Cerebellar nuclear complex (tissue), 1 donor: ENCODE measurements at places on chromosomes 16 and 17.

DNA sequence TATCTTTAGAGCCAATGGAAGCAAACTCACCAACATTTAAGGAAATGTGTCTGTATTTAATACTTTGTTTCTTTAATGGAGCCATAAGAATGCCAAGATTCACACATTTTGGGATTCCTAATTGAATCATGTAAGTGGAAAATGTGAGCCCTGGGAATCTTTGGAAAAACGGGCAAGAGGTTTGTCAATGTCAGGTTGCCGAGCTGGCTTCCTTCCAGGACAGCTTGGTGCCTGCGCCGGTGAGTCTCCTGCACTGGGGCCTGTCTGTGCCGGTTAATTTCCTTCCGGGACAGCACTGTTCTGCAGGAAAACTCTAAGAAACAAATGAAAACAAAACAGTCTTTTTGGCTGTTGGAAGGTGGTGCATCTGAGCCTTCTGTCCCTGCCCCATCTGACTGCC, 210.6 kb downstream of the HAPSTR1 start:
- DNase-seq, result no peak

DNA sequence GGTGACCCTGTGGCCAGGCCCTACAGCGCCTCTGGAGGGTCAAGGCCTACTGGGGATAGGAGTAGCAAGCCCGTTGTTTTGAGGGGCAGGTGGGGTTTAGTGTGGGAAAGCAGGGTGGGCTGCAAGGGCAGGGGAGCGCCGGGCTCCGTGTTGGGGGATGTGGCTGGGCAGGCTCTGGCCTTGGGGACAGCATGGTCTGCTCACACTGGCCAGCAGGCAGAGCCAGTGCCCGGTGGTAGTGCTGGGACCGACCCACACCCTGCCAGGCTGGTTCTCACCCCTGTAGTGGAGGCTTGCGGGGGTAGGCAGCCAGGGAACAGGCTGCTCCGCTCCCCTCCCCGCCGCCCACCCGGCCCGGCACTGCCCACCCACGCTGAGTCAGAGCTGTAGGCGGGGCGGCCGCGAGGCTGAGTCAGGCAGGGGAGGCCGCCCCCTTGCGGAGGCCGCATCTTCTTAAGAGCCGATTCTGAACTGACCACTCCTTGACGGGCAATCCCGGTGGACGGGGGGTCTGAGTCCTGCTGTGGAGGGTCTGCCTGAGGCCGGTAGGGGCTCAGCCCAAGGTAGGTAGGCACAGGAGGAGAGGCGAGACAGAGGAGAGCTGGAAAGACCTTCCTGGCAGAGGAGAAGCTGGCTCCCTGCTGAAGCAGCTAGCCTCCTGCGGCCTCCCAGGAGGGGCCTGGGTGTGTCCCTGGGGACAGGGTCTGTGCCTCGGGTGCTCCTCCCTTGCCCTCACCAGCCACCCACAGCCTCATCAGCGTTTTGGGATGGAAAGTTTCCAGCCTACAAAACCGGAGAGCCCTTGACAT, 62.4 kb downstream of the BAIAP2 start:
- DNase-seq, result no peak

- no peak for DNase-seq
Measured at GRCh38 chr16:84049403-84050060, 6.9 kb upstream of the SLC38A8 start.

DNA sequence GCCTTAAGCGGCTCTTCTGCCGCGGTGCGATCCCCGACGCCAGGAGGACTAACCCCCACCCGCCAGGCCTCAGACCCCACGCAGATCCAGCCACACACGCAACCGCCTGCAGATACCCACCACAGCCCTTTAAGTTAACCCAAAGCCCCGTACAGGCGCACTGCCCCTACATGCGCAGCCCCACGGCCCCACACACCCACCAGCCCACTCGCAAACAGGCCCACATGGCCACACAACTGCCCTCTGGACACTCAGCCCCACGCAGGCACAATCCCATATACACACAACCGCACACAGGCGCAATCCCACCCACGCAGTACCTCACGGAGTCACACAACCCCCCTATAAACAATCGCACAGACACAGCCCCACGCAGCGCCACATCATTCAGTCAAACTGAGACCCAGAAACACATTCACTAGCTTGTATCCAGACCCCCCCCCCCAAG, 41.7 kb downstream of the RAI1 start:
- no peak for DNase-seq

- DNase-seq, result no peak
Measured at GRCh38 chr17:17808706-17809432, 27.9 kb downstream of the SREBF1 start.

DNA sequence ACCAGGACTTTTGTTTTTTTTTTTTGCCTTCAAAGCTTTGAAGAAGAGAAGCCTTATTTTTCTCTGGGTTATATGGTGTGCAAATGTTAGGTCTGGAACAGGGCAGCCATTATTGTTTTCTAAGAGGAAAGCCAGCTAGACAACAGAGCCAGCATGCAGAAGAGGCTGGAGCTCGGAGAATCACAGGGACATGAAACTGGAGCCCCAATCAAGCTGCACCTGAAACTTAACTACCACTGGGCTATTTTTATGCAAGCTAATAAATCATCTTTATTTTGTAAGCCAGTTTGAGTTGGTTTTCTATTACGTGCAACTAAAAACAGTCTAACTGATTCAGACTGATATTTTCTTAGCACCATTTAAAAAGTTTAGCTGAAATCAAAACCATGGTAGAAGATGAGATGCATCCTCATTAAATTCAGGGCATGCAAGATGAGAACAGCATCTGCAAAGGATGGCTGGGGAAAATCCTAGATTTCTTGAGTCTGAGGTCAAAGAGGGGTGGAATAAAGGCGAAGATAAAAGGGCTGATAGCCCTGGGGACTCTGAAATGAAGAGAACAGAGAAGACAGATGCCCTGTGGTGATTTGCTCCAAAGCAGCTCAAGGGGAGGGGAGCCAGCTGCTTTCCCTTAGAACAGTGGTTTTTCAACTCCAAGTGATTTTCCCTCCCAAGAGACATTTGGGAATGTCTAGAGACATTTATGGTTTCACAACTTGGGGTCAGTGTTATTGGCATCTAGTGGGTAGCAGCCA, 177.1 kb upstream of the WSCD1 start:
- no peak for DNase-seq

GRCh38 chr17:8940866-8941471, 24.5 kb downstream of the PIK3R5 start:
- DNase-seq, result no peak

- DNase-seq, result no peak
Measured at GRCh38 chr16:25996052-25996451, 304.3 kb downstream of the HS3ST4 start.

GRCh38 chr17:6525141-6525540, 31.2 kb downstream of the PITPNM3 start:
- DNase-seq, result no peak

DNA sequence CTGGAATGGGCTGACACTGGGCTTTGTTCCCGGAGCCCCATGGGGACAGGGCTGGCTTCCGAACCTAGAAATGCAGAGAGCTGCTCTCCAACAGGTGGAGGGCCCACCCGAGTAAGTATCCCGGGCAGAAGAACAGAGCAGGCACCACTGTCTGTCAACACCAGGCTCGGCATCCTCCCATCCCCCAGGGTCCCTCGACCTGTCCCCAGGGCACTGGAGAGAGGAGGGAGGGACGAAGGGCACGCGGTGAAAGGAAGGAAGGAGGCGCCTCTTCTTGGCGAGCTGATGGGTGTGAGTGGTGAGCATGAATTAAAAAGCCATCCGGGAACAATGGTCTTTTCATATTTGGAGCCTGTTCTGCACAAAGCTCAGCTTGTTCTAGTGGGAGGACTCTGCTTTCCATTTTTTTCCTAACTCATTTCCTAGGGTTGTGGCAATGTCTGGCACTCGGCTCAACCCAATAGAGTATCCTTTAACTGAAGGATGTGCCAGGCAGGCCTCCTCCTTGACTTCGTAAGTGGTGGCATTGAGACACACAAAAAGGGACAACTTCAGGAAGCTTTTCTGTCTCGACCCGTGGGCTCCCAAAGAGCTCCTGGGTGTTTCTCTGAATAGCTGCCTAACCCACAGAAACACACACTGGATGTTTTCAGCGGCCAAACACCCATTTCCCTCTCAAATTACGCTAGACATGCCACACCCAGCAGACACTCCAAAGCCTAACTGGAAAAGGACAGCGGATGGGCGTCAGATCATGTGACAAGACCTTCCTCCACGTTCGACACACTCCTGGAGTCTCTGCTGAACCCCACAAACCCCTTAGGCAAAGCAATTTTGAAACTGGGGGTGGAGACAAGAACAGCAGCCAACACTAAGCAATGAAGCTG, 47.7 kb downstream of the ZFHX3 start:
- DNase-seq, result no peak

DNA sequence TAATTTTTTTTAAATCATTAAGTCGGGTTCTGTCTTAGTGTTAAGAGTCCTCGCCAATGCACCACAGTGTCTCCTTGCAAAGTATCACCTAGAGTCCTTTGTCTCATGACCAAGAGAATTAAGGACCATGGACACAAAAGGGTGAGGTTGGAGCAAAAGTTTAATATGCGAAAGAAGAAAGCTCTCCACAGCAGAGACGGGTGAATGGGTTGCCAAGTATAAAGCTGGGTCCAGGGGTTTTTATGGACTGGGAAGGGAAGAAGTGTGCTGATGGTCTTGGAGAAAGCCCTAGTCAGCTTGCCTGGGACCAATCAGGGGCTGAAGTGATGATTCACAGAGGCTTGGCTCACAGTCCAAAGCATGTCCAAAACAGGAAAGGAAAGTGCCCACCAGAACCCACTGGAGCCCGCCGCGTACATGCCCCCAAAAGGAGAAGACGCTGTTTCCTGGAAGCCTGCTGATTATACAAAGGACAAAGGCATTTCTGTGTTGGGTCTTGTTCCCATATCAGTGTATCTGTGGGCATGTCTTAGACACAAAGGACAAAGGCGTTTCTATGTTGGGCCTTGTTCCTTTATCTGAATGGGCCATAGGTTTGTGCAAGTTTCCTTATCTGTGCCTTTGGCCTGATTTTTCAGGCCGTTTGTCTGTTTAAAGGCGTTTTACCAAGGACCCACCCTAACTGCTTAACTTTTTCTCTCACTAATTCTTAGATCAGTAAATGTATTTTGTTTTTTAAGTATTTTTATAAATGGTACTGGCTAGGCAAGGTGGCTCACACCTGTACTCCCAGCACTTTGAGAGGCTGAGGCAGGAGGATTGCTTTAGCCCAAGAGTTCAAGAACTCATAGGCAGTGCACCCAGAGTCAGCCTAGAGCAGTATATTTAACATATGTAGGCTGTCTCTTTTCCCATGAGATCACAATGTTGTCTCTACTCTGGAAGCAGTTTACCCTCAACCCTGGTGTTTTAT, 28.7 kb upstream of the ATF7IP2 start:
- no peak for DNase-seq

DNA sequence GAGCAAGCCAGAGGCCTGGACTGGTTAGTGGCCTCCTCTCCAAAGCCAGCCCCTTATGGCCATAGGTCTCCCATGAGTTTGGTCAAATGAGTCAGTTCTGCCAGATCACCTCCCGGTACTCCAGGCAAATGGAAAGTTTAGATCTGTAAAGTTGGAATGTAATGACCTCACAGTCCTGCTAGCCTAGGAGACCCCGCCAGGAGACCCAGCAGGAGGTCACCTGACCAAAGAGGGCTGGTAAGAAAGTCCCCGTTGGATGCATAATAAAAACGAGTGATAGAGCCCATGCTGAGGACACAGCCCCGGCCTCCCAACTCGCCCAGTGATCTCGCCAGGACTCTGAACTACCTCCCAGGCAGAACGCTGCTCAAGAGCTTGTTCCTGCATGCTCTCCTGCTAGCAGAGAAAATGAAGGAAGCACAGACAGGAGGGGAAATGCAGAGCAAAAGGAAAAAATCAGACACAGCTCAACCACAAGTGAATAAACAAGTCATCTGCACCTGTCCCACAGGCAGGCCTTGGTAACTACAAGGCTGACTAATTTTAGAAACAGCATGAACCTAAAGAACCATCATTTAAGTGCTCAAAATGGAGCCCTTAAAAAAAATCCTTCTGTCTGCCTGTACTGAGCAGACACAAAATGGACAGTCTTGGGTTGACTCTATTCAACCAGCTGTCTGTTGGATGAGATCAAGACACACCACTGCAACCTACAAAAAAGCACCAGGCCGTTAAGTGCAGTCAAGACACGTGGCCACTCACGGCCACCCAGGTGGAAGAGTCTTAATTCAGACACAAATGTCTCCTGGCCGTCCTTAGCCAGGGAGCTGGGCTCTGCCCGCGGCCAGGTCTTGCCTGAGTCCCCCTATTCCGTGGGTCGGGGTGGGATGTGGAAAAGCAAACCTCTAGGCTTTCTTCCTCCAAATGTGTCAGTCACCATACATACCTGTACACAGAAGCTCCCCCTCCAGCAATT, 9.2 kb downstream of the CDIP1 start:
- DNase-seq, result no peak

GRCh38 chr16:72241930-72242329, 70.0 kb upstream of the PMFBP1 start:
- no peak for DNase-seq

GRCh38 chr16:57689762-57690558, 4.6 kb upstream of the DRC7 start:
- no peak for DNase-seq

- DNase-seq, result no peak
Measured at GRCh38 chr17:29401258-29401657, 11.1 kb downstream of the TAOK1 start.

DNA sequence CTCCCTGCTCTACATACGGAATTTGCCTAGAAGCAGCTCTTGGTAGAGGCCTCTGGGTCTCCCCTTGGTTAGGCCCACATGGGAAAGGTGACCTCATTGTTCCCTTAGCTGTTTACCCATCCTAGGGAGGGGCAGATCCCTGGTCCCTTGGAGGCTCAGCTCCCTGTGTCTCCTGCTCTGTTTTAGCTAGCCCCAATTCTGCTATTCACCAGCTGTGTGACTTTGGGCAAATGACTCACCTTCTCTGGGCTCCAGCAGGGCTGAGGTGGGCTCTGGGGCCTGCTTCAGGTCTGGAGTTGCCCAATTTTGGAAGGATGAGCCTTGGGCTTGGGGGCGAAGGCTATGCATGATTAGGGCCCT, 3.9 kb downstream of the ABCC3 start:
- no peak for DNase-seq

DNA sequence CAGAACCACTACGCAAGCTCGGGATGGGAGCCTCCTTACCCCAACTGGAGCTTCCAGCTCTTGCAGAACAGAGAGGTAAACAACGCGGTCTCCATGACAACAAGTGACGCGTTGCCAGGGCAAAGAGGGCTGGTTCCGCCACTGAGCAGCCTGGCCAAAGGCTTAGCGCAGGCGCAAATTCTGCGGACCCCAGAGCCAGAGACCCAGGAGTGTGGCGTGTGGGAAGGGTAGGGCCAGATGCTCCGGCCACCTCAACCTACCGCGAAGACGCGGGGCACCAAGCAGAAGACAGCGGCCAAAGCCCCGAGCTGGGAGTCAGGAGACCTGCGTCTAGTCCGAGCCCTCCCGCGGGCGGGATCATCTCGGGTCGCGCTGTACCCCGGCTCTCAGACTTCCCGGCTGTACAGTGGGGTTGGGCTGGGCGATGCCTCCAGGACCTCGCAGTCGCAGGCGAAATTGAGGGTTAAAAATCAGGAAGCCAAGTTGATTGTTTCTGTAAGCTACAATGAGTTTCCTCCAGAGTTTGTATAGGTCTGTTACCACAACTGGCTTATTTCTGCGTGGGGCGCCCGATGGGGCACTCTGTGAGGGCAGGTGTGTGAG, at the start of gene TEKT1:
Gene TEKT1 (minus strand): TSS at position 69 of the 603 bp plus-strand sequence. CDS start 1,353 bp downstream, outside the sequence.
- no peak for DNase-seq
